ENCODE measurements at places on chromosomes 5 and 9.
A peak's percentile ranks its signal among the peaks of the same experiment; 100 is the strongest.

GRCh38 chr9:34179213-34180136 is 632 bp downstream of the UBAP1 start:
- DNase-seq = peak; percentile 24

- no peak for DNase-seq
These were observed 214.3 kb downstream of the TRIO start for GRCh38 chr5:14357441-14357840.

- no peak for DNase-seq
These were observed 3.3 kb downstream of the CTSL start for GRCh38 chr9:87729246-87729645.

DNA sequence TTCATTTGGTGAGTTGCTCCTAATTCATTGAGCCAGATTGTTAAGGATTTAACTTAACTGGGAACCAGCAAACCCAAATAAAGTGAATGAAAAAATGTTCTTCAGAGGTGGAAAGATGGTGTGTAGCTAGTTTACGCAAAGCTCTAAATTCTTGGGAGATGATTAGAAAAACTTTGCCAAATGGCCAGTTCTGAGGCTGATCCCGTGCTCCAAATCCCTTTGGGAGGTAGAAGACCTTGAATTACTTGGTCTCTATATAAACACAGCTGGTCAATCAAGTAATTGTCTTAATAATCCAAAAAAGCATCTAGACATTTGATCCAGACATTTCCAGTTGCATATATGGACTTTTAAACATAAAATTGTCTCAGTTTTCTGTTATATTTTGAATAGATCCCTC is 11.4 kb downstream of the ACTL7B start:
- no peak for DNase-seq

DNA sequence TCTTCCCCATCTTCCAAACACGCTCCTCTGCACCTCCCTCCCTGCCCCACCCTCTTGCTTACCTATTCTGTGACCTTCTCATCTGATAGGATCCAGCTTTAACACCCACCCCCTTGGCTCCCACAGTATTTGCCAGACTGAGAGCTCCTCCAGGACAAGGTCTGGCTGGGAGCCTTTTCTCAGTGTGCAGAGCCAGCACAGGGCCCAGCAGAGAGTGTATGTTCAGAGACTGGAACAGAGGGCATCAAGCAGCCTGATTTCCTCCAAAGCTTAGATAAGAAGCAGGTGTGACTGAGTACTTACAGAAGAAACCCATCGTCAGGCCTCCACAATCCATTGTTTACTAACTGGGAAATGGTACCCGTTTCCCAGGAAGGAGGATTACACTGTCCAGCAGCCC is 26.6 kb downstream of the LHX6 start:
- no peak for DNase-seq

DNA sequence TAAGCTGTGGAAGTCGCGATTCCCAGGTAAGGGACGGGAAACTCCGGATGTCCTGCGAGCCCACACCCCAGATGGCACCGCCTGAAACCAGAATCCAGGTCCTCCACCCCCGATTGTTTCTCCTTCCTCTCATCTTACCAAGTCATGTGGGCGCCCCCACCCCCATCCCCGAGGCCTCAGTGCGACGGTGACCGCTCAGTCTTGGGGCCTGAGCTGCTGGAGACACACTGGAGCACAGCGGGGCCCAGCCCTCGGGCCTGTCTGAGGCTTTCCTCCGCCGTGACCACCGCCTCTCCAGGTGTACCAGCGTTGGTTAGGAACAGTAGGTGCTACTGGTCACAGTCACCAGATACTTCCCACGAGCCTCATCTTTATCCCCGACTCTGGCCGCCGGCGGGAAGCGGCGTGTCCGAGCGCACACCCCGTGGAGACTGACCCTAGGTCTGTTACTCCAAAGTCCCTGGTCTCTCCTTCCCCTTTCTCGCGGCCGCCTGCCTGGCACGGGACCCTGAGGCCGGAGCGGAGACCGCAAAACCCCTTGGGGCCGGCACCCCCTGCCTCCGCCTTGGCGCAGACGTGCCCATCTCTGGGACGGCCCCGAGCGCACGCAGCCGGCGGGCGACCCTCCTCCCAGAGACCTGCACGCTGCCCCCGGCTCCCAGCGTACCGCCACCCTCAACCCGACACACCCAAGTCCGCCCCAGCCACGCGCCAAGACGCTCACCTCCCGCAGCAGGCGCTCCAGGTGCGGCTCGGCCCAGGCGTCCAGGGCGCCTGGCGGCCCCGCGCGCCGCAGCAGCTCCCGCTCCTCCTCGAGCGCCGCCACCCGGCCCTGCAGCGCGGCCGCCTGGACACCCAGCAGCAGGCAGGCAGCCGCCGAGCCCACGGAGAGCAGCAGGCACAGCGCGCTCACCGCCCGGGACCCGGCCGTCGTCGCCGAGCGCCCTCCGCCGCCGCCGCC is 733 bp downstream of the COL23A1 start:
- DNase-seq = no peak

GRCh38 chr5:12392246-12392645 is 488.0 kb upstream of the CTNND2 start:
- DNase-seq = no peak

- DNase-seq = no peak
These were observed 27.0 kb downstream of the CPLANE1 start for GRCh38 chr5:37222181-37222580.

GRCh38 chr9:133268335-133269056 is 6.5 kb downstream of the ABO start:
- DNase-seq = no peak

GRCh38 chr9:16817514-16817913 is 53.0 kb downstream of the BNC2 start:
- no peak for DNase-seq

- no peak for DNase-seq
These were observed 1.6 kb downstream of the ZNF366 start for GRCh38 chr5:72505539-72506157.

- DNase-seq = no peak
These were observed 15.3 kb downstream of the BRD3 start for GRCh38 chr9:134052491-134052890.

GRCh38 chr9:109471475-109472393 is 26.4 kb downstream of the PTPN3 start:
- DNase-seq = no peak

DNA sequence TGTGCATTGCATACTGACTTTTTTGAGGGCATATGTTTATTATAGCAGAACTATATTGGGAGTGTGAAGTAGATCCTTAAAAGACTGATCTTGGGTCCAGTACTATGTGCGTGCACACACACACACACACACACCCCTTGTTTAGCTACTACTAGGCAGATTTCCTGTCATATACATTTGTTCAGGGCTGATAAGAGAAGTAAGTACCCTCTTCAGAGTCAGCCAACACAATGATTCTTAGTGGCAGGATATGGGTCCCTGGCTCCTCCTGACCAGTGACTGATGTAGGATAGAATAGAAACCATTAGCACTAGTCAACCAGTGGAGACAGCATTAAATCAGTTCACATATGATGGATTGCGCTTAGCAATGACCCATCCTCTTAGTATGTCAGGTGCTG is 76.2 kb upstream of the MIER3 start:
- DNase-seq = no peak

DNA sequence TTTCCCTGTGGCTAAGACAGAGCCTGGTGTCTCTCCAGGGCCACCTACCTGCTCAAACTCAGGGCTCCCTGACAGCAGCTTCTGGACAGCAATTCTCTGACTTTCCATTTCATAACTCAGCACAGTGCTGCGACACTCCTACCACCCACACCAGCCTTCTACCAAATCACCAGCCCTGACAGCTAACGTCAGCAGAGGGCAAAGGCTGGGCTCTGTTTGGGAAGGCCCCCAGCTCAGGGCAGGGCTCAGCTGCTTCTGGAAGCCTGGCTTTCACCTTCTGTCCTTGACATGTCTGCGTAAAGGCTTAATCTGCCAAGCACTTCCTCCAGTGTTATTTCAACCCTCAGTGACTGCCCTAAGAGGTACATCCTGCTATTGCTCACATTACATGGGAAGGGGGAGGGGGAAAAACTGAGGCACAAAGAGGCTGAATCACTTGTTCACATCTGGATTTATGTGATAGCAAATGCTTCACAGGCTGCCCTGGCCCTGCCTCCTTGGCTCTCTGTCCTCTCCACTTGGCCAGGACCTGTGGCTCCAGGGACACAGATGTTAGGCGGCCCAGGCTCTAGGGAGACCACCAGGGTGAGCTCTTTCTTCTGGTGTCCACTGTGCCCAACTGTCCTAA is 102.5 kb upstream of the PANK3 start:
- DNase-seq = no peak

DNA sequence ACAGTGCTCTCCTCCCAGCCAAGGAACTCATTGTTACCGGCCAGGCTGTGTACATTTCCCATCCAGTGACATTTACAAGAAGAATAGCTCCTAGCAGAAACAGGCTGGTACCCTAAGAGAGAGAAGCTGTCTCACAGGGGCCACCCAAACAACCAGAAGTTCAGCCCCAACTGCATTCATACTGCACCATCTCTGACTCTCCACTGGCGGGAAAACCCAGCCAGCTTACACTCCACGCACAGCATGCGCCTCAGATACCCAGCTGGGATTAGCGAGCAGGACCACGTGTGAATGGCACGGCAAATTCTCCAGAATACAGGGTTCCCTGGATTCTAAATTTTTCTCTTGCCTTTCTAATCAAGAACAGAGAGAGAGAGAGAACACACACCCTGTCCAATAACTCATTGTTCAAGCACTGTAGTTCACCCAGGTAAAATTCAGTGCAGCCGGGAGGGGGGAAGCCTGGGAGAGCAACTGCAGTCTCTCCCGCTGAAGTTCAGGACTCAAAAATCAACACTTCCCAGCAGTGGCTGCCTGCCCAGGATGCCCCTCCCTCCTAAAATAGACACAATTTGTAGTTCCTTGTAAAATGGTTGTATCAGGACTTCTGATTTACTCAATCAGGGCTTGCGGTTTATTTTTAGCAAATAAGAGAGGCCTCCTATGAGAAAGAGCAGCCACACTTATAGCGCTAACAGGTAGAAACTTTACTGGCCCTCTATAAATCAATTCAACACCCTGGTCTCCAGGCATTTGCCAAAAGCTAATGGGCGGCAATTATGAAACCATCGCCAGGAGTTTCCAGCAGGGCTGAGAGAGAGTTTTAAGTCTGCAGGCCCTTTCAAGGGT is 2.2 kb downstream of the COL23A1 start:
- no peak for DNase-seq

- DNase-seq = no peak
These were observed 55.9 kb downstream of the AHRR start for GRCh38 chr5:377326-377981.

DNA sequence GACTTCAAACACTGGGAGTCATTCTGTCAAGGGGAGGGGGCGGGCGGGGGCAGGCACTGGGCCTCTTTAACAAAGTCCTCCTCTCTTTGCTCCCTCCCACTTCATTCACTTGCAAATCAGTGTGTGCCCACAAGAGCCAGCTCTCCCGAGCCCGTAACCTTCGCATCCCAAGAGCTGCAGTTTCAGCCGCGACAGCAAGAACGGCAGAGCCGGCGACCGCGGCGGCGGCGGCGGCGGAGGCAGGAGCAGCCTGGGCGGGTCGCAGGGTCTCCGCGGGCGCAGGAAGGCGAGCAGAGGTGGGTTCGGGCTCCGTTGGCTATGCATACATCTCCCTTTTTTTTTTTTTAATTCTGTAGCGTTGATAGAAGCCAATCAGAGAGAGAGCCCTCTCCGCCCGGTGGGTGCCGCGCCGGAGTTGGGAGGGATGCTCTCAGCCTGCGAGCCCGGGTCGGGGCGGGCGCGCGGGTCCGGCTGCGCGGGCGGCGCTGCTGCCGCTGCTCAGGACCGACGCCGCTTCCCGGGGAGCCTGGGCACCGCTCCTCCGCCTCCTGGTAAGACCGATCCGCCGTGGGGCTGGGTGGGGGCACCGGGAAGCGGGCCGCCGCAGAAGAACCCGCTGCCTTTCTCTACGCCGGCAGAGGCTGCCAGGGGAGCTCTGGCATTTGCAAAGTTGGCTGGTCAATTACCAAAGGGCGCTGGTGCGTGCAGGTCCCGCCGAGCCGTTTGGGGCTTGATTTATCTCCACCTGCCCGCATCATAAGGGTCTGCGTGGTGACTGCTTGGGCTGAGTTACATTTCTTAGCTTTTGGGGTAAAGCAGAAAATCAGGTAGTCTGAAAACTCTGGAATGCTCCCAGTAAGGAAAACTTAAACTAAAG is at the start of gene CDH6:
TSS of gene CDH6 (plus strand) at position 96 of the 877 bp plus-strand sequence. CDS start 73,788 bp downstream, outside the sequence.
- DNase-seq = no peak

DNA sequence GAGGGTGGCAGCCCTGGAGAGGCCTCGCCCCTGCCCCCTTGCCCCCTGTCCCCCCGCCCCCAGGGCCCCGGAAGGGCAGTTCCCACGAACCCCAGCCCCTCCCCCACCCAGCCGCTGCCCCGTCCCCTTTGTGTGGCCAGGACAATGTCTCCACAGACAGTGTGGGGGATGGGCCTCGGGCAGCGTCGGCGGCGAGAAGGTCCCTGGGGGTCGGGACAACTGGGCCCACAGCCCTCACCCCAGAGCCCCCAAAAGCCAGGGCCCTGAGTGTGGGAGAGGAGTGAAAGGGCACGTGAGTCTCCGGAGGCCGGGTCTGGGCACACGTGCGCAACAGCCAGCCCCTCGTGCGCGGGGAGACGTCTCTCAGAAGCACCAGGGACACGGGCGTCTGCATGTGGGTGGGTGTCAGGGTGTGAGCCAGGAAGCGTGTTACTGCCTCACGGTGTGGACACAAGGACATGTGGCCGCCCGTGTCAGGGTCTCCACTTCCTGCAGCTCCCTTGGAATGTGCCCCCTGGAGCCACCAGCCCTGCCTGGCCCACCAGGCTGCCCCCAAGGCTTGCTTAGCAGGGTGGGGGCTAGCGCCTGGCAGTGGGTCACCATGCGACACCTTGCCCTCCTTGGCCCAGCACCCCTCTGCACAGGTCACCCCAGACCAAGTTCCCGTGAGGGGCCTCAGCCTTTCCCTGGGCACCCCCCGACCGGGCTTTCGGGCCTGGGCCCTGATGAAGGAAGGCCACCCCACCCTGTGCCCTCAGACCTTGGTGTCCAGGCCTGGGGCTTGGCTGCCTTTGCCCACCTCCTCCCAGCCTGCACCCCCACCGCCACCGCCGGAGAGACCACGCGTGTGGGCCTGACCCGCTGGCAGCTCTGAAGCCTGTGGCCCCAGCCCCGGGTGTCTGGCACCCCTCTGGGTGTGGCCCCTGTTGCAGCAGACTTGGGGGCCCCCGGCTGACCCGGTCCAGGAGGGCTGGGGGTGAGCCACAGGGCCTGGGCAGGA is 12.8 kb upstream of the NRARP start:
- peak; percentile 25 for DNase-seq

- no peak for DNase-seq
These were observed 4.3 kb downstream of the CSNK1A1 start for GRCh38 chr5:149546974-149547373.

DNA sequence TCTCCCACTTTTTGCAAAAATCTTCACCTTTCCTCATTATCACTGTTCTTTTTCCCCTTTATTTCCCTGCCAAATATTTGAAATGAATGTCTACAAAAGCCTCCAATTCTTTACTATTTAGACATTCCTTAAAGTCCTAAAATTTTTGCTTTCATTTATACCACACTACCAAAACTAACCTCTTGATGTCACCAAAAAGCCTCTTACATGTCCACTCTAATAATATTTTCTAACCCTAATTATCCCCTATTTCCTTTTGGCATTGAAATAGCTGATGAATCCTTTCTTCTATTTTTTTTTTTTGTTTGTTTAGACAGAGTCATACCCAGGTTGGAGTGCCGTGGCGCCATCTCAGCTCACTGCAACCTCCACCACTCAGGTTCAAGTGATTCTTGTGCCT is 32.3 kb upstream of the NRG2 start:
- DNase-seq = no peak

- no peak for DNase-seq
These were observed 628.0 kb upstream of the ADAMTS16 start for GRCh38 chr5:4511996-4512656.

- no peak for DNase-seq
These were observed 834.9 kb upstream of the ZNF608 start for GRCh38 chr5:125581311-125581710.

GRCh38 chr5:663436-664342 is 29.5 kb downstream of the TPPP start:
- no peak for DNase-seq

Data from GM12892 (cell line).